Heart right ventricle (tissue), 16 donors: ENCODE measurements at places on chromosomes 5 and 9. TPM values are rescaled to one million over a fixed set of nuclear protein-coding genes. Genes with fewer than 3 reads are reported as not detected.
A peak's percentile ranks its signal among the peaks of the same experiment; 100 is the strongest.

FAM169A gene
- 1.2 TPM for polyA plus RNA-seq

BNC2 gene
- 0.59 TPM for polyA plus RNA-seq

EIF4E1B gene
- polyA plus RNA-seq = not detected

IL9 gene
- polyA plus RNA-seq = not detected

SLC6A7 gene
- not detected for polyA plus RNA-seq

IL3 gene
- polyA plus RNA-seq = not detected

- peak; percentile 47 for DNase-seq
Observed at GRCh38 chr5:149485655-149486615, 65.3 kb downstream of the CSNK1A1 start.

DNA sequence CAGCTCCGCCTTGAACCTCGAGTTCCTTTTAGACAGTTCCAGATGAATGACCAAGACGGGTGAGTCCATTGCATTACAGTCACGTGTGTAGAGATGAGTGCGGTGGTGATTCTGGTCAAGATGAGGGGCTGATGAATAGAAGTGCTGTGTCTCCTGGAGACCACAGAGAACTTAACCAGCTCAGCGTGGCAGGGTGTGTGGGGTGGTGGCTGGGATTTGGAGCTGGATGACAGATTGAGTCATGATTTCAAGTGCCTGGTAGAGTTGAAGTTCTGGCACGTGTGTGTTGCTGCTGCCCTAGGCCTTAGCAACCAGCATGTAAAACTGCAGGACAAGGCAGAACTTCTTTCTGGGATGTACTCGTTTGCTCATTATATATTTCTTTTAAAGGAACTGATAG, 53.3 kb downstream of the PRRC2B start:
- no peak for DNase-seq

DNA sequence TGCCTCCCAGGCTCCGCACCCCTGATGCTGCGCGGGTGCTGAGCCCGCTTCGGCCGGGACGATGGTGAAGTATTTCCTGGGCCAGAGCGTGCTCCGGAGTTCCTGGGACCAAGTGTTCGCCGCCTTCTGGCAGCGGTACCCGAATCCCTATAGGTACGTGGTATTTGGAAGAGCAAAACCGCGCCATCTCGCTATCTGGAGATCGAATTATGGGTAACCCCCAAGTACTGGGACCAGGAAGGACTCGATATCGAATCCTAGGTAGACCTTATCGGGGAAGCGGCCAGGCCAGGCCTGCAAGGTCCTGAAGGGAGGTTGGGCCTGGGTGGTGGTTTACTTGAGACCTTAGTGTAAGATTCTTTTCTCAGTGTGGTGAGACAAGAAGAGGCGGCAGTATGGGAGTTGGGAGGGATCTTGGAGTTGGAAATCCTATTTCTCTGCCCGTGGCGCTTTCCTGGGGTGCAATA, 359 bp downstream of the PRELID1 start:
- DNase-seq = no peak

DNA sequence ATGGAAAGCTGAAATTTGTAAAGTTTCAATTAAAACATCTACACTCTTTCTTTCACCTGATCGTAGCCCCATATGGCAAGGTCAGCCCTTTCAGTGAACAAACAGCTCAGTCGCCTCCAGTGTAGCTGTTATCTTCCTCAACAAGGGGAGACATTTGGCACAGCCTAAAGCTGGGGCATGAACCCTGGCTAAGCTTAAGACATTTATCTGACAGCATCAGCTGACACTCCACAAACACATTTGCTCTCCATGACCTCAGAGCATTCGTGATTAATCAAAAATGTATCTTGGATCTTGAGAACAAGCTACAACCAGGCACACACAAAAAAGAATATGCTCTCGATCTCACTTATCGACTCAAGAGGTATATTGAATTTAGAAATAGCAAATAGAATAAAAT, 67.3 kb downstream of the POU5F2 start:
- no peak for DNase-seq

- DNase-seq = no peak
Observed at GRCh38 chr5:142014911-142015584, 2.2 kb upstream of the GNPDA1 start.

GRCh38 chr9:119961774-119962424, 592.7 kb upstream of the BRINP1 start:
- DNase-seq = peak; percentile 29

GRCh38 chr5:147483961-147484707, 25.7 kb downstream of the DPYSL3 start:
- peak; percentile 74 for DNase-seq

GRCh38 chr9:119902611-119903010, 533.4 kb upstream of the BRINP1 start:
- no peak for DNase-seq

- no peak for DNase-seq
Observed at GRCh38 chr9:113879318-113879717, 3.2 kb downstream of the ZNF618 start.

DNA sequence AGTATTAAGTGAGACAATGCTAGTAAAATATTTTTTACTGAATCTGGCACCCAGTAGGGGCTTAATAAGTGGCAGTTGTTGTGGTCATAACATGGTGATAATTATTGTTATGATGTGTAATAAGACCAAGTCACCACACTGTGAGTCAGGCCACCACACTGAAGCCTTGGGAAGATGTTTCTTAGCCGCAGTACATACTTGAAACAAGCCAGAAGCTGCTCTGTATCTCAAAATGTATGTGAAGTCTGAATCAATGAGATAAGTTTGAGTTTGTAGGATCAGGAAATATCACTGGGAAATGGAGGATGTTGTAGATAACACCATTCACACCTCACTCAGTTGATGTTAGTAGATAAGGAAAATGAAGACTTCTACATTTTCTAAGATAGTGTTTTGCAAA, 51.3 kb upstream of the PTPN3 start:
- DNase-seq = no peak

DNA sequence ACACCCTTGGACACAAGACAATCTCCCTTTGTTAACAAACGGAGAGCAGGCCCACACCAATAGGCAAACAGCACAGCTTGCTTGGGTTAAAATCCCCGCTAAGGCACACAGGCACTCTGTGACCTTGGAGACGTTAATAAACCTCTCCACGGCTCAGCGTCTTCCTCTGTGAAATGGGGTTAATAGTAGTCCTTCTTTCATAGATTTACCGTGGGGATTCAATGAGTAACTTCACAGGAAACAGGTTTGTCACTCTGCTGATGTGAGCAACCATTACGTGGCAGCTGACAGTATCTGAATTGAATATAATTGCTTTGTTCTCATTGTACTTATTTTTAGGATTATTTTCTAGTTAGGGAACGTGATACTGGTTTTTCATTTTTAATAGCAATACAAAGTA, 65.2 kb upstream of the ADRA1B start:
- no peak for DNase-seq

DNA sequence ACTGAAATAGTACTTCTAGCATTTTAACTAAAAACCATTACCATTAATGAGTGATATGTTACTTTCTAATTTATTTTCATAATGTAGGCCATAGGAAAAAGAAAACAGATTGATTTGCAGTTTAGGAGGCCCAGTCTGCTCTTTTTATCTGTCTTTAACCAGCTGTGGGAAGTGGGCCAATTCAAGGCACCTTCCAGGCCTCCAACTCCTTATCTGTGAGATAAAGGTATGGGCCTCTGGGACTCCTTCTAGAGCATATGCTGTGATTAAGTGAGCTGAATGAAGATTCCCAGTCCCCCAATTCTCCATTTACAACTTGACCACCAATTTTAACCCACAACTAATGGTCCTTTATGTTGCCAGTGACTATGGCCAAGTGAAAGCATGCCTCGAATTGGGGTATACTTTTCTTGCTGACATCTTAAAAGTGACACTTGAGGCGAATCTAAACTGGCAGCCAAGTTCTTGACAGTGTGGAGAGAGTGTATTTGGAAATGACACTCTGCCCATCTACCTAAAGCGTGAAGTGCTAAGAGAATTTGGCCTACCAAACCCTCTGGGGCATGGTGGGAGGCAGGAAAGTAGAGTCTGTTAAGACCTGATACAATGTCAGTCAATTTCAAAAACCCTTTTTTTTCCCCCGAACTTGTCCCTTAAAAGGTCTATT, 88.3 kb downstream of the PIK3R1 start:
- DNase-seq = no peak

- DNase-seq = no peak
Observed at GRCh38 chr9:7910426-7911020, 110.9 kb upstream of the DMAC1 start.

DNA sequence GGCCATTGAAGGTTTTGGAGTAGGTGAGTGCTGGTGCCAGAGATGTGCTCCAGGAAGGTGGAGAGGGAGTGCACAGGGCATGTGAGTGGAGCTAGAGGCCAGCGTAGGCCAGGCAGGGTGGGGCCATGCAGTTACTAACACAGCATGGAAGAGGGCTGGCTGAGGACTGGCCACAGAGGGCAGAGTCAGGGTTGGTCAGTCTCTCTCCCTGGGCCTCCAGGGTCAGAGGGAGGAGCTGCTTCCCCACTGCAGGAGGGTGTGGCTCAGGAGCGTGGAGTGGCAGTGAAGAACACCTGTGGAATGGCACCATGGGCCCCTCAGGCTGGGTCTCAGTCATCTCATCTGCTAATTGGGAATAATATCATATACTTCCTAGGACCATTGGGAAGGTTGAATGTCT, 167.7 kb downstream of the MACROH2A1 start:
- no peak for DNase-seq

DNA sequence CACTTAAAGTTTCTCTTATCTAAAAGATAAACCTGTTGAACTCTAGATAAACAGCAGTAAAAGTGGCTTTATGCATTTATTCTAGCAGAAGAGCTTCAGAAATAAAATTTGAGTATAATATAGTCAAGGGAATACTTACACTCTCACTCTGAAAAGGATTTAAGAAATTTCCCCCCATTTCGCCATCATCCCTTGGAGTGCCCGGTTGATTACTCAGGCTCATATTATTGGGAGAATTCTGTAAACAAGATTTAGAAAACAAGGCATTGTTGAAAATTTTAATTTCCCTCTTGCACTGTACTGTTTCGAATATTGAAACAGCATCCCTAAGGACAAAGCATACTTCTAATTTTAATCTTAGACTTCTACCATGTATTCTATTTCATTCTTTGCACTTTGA, 34.5 kb upstream of the ACOT12 start:
- no peak for DNase-seq

DNA sequence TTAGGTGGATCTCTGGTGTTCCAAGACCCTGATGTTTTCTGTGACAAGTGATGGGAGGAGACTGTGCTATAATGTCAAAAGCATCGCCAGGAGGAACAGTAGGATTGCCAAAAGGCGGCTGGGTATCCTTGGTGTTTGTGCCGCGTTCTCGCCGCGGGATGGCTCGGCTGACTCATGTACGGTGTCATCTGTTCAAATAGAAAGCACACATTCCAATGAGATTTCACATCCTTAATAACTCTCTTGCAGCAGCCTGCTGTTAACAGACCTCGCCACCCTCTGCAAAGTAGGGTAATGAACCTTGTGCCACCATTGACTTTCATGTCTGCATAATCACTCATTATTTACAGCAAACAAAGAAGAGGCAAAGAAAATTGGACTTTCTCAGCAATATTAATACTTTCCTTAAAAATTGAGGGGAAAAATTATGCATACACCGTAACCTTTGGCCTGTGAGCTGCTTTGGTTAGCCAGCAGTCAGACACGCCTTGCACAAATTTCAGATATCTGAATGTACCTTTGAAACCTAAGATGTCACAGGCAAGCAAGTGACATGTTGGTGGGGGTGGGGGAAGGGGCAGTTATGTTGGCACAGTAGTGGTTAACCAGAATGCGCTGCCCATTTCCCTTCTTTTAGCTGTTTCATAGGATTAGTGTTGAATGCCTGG, 289.4 kb downstream of the EFNA5 start:
- DNase-seq = no peak

DNA sequence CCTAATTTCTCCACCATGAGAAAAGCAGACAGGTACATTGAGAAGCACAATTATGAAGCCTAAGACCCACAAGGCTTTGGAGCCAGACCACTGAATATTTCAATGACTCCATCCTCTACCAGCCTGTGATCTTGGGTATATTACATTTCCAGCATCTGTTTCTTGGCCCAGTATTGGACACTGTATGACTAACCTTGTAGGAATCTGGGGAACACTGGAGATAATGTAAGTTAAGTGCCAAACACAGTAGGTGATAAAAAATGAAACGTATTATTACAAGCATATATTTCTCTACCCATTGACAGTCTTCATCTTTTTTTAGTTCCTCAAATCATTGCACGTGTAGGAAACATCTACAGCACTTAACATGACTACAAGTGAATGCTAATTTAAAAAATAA, 28.6 kb upstream of the FEM1C start:
- no peak for DNase-seq

DNA sequence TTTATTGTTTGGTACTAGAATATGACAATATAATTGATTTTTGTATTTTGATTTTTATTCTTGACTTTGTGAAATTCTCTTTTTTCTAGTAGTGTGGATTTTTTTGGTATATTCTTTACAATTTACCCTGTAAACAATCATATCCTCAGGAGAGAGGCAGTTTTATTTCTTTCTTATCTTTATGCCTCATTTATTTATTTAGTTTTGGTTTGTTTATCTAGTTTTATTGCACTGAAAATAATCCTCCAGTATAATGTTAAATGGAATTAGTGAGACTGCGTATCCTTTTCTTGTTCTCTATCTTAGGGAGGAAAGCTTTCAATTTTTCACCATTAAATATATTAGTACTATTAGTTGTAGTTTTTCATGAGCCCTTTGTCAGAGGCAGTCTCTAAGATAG, 109.4 kb downstream of the MACROH2A1 start:
- DNase-seq = no peak

DNA sequence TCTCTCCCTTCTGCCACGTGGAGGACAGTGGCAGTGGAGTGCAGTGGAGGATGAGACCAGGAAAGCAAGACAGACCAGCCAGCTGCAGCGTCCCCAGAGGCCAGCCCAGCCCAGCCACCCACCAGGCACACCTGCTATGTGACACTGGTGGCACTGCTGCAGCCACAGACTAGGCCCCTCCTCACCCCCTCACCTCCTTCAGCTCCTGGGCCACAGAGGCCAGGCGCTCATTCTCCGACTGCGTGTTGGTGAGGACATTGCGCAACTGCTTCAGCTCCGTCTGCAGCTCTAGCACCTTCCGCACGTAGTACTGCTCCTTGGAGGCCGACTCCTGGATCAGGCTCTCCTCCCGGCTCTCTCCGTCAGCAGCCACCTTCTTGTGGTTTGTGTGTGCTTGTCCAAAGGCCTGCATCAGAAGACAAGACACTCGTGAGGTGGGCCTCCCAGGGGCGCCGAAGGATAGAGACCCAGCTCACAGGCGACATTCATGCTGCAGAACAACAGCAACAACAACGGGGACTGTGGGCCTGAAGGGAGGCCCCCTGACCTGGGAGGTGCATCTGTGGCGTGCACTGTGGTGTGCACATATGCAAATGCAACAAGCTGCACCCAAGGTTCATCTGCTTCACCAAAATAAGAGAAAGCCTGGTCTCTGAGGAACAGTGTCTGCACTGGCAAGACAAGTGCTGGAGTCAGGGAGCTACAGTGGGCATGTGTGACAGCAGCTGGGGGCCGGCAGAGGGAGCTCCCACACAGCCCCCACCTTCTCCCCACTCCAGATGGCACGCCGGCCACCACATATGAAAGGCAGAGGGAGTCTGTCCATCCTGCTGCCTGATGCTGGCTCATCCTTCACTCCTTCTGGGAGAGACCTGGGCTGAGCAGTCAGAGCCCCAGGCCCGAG, 35.5 kb downstream of the BICD2 start:
- DNase-seq = no peak

- peak; percentile 43 for DNase-seq
Observed at GRCh38 chr9:110996436-110997220, 41.6 kb downstream of the LPAR1 start.

- DNase-seq = peak; percentile 26
Observed at GRCh38 chr9:83422527-83422926, 115.7 kb downstream of the FRMD3 start.

- no peak for DNase-seq
Observed at GRCh38 chr9:30524311-30524710, 1860.1 kb upstream of the ACO1 start.

- no peak for DNase-seq
Observed at GRCh38 chr9:4235871-4236804, 63.7 kb downstream of the GLIS3 start.
